ENCODE measurements at places on chromosomes 12 and 14.

- no peak for DNase-seq
Observed at GRCh38 chr14:34971801-34972200, 11.0 kb upstream of the SRP54 start.

DNA sequence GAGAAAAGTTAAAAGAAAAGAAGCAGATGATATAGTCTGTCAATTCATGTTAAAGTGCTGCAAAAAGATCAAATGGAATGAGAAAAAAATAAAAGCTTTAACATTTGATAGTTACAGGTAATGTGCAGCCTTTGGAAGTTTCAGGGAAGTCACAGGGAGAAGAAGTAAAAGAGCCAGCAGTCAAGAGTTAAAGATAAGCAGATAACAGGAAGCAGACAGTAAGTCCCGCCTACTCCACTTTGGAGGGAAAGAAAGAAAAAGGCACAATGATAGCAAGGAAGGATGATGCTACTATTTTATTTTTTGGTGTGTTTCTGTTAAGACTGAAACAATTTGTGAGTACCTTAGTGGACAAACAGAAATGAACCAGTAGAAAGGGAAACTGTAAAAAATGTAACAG lies 111.1 kb upstream of the KRR1 start:
- DNase-seq, result no peak

DNA sequence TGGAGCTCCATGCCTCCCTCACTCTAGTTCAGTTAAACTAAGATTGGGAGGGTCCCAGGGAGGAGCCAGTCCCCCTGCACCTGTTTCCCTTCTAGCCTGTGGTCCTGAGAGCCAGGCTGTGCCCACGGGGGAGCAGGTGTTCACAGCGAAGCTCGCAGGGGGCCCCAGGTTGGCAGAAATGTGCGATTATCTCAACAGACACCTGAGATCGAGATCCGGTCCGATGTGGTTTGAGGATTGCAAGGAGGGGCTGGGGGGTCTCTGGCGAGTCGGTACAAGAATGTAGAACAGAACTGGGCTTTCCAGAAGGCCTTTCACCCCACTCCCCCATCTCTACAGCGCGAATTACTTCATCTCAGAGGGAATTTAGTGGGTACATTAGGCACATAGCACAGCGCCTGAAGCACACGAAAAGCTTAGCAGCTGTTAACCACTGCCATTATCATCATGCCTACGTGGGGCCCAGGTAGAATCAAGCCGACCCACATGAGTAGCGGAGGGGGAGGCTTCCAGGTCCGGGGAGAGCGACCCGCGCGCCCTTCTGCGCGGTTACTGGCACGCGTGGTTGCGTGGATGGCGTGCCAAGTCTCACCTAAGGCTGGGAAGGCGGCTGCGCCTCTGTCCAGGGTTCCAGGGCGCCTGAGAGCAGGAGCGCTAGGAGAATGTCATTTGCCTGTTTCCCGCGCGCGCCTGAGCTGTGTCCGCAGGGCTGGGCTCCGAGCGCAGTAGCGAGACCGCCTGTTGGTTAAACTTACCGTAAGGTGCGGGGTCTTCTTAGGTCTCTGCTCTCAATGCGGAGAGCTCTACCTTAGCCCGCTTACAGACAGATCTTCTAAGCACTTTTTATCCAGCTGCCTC lies 1539.5 kb upstream of the TMEM132C start:
- DNase-seq, result no peak

GRCh38 chr12:240566-240965 lies 22.1 kb downstream of the SLC6A13 start:
- DNase-seq, result no peak

- no peak for DNase-seq
Observed at GRCh38 chr14:97723819-97724218, 926.6 kb downstream of the VRK1 start.
